Breast epithelium (tissue), 4 donors: ENCODE measurements at places on chromosomes 16 and 17. TPM values are rescaled to one million over a fixed set of nuclear protein-coding genes. Genes with fewer than 3 reads are reported as not detected.

The G6PC1 gene
- not detected for total RNA-seq

The SOX9 gene
- total RNA-seq, result 47.7 TPM

DNA sequence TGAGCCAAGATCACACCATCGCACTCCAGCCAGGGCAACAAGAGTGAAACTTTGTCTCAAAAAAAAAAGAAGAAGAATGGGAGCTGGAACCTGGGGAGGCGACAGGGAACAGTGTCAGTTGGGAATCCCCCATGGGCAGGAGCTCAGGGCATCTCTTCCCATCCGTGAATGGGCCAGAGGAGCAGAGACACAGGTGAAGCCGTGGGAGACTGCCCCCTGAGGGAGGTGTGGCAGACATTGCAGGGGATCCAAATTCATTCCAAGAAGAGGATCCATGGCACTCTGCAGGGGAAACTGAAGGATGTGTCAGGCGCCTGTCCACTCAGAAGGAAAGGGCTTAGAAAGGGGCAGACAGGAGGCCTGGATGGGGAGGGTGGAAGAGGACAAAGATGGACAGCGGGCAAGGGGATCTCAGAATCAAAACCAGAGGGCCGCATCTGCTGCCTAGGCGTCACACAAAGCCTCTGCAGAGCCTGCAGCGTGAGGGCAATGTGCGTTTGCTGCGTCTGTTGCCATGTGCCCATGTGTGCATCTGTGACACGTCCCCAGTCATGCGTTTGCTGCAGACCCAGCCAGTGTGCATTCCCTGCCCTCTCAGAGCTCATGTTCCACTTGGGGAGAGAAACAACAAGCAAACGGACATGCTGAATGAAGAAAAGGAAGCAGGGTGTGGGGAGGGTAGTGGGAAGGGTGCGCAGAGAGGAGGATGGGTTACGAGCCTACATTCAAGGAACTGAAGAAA, 30.6 kb upstream of the TNRC6C start:
- no peak overlapping the region for H3K4me3 ChIP-seq
- DNase-seq, result no peak

GRCh38 chr17:57512691-57513090, 232.4 kb downstream of the CCDC182 start:
- H3K4me1 ChIP-seq, result no peaks in the 10 kb centered on the region
- no peak for DNase-seq
- H3K4me3 ChIP-seq, result no peak overlapping the region
- no peaks in the 10 kb centered on the region for H3K27me3 ChIP-seq

- H3K36me3 ChIP-seq, result no peaks in the 10 kb centered on the region
- DNase-seq, result no peak
- no peak overlapping the region for H3K27ac ChIP-seq
- H3K4me3 ChIP-seq, result no peak overlapping the region
Observed at GRCh38 chr17:65154770-65155589, 17.8 kb downstream of the RGS9 start.

DNA sequence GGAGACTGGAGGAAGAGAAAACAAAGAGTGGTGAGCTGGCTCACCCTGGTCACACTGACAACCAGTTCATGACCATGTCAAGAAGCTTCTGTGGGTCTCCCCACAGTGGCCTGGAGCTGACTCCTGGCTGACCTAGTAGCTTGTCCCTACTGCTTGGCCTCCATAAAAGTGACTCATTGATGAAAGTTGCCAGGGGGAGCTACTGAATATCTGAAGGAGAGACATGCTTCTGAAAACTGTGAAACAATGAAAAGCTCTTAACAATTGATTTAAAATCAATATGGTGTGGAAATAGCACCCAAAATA, 22.0 kb downstream of the SMPD3 start:
- H3K27ac ChIP-seq, result peak overlapping the region; percentile 52
- no peak overlapping the region for H3K4me3 ChIP-seq
- H3K4me1 ChIP-seq, result no peaks in the 10 kb centered on the region

- DNase-seq, result no peak
- no peak overlapping the region for H3K4me3 ChIP-seq
- peaks cover 21% of the 10 kb centered on the region for H3K27me3 ChIP-seq
- no peaks in the 10 kb centered on the region for H3K36me3 ChIP-seq
Observed at GRCh38 chr16:51129105-51129504, 22.0 kb downstream of the SALL1 start.

DNA sequence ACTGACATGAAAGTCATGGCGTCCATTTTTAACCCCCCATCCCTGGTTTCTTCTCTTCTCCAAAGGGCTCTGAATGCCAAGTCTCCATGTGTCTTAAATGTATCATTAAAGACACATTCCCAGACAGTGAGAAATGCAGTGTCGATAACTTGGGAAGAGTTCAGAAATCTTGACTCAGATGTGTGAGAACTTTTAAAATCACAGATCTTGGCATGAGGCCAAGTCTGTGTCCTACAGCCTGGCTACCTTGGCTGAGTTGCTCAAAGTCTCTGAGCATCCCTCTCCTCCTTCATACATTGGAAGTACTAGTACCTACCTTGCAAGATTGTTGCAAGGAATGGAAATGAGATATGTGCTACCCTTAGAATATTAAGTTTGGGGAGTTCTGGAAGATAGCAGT, 1046.5 kb upstream of the RBFOX1 start:
- H3K4me3 ChIP-seq, result no peak overlapping the region
- no peaks in the 10 kb centered on the region for H3K27me3 ChIP-seq
- H3K36me3 ChIP-seq, result no peaks in the 10 kb centered on the region
- DNase-seq, result no peak
- no peak overlapping the region for H3K27ac ChIP-seq
- no peaks in the 10 kb centered on the region for H3K4me1 ChIP-seq

The SBK1 gene
- total RNA-seq, result 1.3 TPM

The CACNG5 gene
- total RNA-seq, result not detected

DNA sequence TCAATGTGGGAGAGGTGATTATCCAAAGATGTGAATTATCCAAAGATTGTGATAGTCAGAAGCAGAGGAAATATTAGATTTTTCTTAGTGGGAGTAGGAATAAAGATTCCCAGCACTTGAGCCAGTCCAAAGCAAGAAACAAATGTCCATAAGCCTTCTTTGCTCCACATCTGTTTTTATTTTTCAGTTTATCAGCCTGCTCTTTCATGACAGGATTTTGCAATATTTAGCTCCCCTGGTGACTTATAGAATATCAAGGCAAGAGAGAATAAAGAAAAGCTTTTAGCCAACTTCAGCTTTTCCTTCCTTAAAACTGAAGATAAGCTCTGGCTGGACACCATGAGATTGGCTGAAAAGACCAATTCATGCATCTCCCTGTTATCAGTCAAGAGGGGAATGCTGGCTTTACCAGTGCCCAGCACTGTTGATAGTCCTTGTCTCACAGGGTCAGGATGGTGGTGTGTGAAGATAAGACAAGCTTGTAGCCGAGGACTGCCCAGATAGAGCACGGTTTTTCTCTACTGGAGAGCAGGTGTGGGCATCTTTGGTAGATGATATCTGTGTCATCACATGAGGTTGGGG, 706.5 kb downstream of the KCNJ2 start:
- no peaks in the 10 kb centered on the region for H3K4me1 ChIP-seq
- no peak overlapping the region for H3K4me3 ChIP-seq
- no peaks in the 10 kb centered on the region for H3K36me3 ChIP-seq
- no peak overlapping the region for H3K27ac ChIP-seq

- H3K4me1 ChIP-seq, result no peaks in the 10 kb centered on the region
- no peak overlapping the region for H3K27ac ChIP-seq
- no peaks in the 10 kb centered on the region for H3K36me3 ChIP-seq
- DNase-seq, result no peak
- H3K4me3 ChIP-seq, result no peak overlapping the region
Observed at GRCh38 chr16:10098991-10099390, 83.2 kb downstream of the GRIN2A start.

GRCh38 chr16:54493061-54493460, 206.5 kb upstream of the IRX3 start:
- H3K27ac ChIP-seq, result no peak overlapping the region
- no peak overlapping the region for H3K4me3 ChIP-seq
- no peaks in the 10 kb centered on the region for H3K4me1 ChIP-seq
- DNase-seq, result no peak
- no peaks in the 10 kb centered on the region for H3K36me3 ChIP-seq

DNA sequence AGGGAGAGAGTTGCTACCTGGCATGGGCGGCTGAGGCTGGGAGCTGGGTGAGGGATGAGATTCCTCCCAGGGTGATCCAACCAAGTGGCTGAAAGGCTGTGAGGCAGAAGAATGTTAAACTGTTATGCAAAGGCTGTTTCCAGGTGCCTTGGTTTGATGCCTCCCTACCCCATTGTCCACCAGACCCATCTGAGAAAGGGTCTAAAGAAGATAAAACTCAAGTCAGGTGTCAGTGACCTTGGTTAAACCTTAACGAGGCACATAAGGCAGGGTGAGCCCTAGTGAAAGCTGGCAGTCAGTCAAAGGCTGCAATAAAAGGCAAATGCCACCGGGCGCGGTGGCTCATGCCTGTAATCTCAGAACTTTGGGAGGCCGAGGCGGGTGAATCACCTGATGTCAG, 23.8 kb downstream of the LDHD start:
- no peaks in the 10 kb centered on the region for H3K36me3 ChIP-seq
- DNase-seq, result no peak
- H3K4me3 ChIP-seq, result no peak overlapping the region
- H3K4me1 ChIP-seq, result peaks cover 15% of the 10 kb centered on the region
- H3K27me3 ChIP-seq, result no peaks in the 10 kb centered on the region
- H3K27ac ChIP-seq, result no peak overlapping the region

- DNase-seq, result no peak
- no peaks in the 10 kb centered on the region for H3K4me1 ChIP-seq
- H3K27ac ChIP-seq, result no peak overlapping the region
- H3K36me3 ChIP-seq, result no peaks in the 10 kb centered on the region
- no peaks in the 10 kb centered on the region for H3K27me3 ChIP-seq
Observed at GRCh38 chr16:81071805-81072204, 5.2 kb downstream of the C16orf46 start.
